ENCODE measurements at places on chromosomes 7 and 10.

- no peak for DNase-seq
These were observed 38.1 kb upstream of the GSDME start for GRCh38 chr7:24795407-24795767.

GRCh38 chr10:113095419-113096127, 145.5 kb downstream of the TCF7L2 start:
- no peak for DNase-seq

- no peak for DNase-seq
These were observed 34.0 kb downstream of the IMMP2L start for GRCh38 chr7:111528331-111528730.

DNA sequence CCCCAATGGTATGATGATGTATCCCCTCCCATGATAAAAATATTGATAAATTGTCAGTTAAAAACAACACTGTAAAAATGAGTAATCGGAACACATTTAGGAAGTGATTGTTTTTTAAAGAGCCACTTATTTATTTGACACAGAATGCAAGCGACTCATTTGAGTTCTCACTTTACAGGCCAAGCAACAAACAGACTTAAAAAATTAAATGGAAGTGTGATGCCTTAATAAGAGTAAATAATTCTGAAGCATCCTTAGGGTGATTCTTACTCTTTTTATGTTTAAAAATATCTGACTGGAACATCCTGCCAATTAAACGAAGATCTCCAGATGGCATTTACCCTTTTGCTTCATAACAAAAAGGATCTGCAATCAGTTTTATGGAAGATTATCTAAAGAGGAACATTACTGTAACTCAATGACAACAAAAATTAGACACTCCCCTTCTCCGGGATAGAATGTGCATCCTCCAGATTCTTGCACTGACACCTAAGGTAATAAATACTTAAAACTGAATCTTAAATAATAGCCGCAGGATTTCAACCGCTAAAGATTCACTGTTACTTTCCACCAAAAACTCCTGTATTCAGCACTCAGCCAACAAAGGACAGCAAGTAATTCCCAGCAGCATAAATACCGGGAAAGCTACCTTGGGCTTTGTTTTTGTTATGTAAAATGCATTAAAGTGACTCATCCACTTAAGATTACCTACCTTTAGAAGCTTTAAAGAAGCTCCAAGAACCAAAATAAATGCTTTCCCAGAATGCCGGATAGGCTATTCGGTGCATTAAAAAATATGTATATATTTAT, 1.7 kb downstream of the CACNA2D1 start:
- DNase-seq, result no peak

GRCh38 chr7:110548372-110548771, 542.6 kb upstream of the LRRN3 start:
- DNase-seq, result no peak

- no peak for DNase-seq
These were observed 7.7 kb downstream of the ACSM6 start for GRCh38 chr10:95201736-95202135.

- DNase-seq, result no peak
These were observed 25.2 kb downstream of the IMMP2L start for GRCh38 chr7:111537134-111537533.

DNA sequence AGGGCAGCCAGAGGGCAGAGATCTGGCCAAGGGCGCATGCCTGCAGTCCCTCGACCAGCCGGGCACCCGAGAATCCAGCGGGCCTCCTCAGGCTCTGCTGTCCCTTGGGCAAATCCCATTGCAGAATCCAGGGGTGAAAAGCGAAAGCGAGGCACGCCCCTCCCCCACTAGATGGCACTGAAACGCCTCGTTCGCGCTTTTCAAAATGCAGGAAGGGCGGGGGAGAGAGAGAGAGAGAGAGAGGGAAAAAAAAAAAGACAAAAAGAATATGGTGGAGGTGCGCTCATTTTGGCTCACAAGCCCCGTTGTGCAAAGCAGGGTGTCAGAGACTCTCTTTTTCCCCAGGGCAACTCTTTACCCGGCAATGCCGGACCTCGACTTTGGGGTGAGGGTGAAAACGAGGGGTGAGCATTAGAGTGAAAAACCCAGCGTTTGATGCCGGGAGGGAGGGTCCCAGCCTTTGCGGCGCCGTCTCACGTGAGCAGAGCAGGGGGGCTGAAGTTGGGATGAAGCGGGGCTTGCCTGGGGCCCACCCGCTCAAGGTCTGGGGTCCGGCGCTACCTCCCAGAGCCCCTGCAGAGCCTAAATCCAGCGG, 2.5 kb upstream of the TMEM178B start:
- DNase-seq, result no peak

- no peak for DNase-seq
These were observed 112.2 kb downstream of the CYTH3 start for GRCh38 chr7:6160191-6160623.

- DNase-seq, result no peak
These were observed 52.0 kb downstream of the FAS start for GRCh38 chr10:89042562-89042961.

DNA sequence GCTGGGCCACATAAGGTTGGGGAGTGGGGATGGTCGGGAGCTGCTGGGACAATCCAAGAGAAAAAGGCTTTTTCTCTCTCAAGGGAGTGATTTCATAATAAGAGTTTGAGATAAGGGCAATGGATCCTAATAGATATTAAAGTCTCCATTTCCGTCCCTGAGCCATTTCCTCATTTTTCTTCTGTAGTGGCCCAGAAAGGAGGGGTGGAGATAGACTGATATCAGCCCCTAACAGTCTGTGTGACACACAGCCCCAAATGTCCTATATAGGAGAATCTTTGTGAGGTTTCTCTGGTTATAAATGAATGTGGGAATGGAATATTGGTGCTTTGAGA, 35.2 kb downstream of the PRSS2 start:
- no peak for DNase-seq

DNA sequence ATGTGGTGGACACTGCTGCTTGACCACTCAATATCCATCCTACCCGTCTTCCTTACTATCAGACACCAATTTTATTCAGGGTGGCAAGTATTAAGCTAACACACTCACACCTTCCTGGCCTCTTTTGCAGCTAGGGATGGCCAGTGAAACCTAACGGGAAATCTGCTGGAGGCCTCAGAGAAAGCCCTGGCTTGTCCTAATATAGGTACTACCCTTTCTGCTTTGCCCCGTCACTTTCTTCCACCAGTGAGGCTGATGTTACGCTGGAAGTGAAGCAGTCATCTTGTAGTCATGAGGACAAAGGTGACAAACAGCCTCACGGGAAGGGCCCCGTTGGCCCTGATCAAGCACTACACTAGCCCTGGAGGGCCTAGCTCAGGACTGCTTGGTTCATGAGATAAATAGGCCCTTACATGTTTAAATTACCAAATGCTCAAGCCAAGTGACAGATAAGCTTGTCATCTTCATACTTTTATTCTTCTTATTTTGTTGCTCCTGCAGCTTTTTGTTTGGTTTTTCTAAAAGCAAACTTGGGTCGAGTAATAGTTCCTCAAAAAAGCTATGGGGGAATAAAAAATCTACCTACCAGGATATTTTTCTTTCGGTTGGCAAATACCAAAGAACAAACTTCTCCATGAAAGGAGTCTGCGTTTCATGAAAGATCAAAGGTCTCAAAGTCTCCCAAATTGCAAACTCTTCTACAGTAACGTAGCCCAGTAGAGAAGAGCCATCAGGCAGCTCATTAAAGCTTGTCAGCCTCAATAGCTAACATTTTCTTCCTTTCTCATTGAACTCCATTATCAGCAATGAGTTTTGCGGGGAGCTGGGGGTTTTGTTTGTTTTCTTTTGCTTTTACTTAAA, 17.5 kb downstream of the CREB3L2 start:
- no peak for DNase-seq

DNA sequence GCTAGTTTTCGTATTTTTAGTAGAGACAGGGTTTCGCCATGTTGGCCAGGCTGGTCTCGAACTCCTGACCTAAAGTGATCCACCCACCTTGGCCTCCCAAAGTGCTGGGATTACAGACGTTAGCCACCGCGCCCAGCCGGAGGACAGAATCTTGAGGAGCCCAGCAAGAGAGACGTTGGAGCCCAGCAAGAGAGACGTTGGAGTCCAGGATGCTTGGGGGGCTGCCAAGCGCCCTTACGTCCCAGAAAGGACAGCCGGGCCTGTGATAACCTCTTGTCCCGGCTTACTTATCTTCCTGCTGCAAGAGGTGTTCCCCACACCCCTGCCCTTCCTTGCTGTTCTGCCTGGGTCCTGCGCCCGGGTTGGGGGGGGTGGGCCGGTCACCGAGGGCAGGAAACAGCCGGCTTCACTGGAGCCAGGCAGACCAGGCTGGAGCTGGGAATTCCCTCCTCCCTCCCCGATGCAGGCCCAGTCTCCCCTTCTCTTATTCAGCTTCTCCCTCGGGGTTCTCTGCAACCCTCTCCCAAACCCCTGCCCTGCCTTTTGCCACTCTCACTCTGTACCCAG, 1.9 kb upstream of the EPHB4 start:
- DNase-seq, result no peak

GRCh38 chr10:129888784-129889616, 75.1 kb downstream of the EBF3 start:
- no peak for DNase-seq

GRCh38 chr7:113267885-113268284, 149.5 kb upstream of the SMIM30 start:
- no peak for DNase-seq

- no peak for DNase-seq
These were observed 111.5 kb downstream of the PLXNA4 start for GRCh38 chr7:132464740-132465139.

DNA sequence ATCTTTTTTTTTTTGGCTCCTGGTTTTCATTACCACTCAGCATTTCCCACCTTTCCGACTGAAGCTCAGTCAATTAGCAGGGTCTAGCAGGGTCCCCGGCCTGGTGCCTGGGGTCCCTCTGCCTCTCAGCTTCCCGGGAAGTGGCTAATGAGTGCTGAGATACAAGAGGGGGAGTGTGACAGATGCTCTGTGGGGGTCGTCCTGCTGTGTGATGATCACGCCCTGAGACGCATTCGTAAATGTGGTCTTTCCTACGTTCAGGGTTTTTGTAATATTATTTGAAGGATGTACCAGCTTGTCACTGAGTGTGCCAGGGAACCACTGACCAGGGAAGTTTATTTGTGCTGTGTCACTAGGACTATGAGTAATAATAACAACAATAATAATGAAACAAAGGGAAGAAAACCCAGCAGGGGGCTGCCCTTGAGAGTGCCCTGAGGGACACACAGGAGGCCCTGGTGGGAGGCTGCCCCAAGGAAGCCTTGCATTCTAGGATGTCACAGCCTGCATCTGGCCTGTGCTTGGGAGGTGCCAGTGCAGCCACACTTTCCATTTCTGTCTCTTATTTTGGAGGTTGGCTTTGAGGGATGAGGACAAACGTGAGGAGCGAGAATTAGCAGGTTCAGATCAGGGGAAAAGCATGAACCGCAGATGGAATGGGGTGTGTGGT, 337.8 kb downstream of the ADARB2 start:
- DNase-seq, result no peak

DNA sequence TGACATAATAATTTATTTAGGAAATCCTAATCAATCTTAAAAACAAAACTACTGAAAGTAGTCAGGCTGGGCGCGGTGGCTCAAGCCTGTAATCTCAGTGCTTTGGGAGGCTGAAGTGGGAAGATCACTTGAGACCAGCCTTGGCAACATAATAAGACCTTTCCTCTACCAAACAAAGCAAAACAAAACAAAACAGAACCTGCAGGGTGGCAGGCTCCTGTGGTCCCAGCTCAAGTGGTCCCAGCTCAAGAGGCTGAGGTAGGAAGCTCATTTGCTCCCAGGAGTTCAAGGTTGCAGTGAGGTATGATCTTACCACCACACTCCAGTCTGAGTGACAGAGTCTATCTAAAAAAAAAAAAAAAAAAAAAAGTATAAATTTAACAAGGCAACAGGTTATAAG, 748.0 kb downstream of the CNTNAP2 start:
- no peak for DNase-seq

DNA sequence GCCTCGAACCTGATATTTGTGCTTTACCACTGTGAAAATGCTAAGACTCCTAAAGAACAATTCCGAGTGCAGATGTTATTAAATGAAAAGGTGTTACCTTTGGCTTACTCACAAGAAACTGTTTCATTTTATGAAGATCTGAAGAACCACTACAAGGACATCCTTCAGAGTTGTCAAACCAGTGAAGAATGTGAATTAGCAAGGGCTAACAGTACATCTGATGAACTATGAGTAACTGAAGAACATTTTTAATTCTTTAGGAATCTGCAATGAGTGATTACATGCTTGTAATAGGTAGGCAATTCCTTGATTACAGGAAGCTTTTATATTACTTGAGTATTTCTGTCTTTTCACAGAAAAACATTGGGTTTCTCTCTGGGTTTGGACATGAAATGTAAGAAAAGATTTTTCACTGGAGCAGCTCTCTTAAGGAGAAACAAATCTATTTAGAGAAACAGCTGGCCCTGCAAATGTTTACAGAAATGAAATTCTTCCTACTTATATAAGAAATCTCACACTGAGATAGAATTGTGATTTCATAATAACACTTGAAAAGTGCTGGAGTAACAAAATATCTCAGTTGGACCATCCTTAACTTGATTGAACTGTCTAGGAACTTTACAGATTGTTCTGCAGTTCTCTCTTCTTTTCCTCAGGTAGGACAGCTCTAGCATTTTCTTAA, 47.7 kb downstream of the MINPP1 start:
- DNase-seq, result no peak

GRCh38 chr7:129782818-129783583, 169.8 kb downstream of the UBE2H start:
- no peak for DNase-seq

DNA sequence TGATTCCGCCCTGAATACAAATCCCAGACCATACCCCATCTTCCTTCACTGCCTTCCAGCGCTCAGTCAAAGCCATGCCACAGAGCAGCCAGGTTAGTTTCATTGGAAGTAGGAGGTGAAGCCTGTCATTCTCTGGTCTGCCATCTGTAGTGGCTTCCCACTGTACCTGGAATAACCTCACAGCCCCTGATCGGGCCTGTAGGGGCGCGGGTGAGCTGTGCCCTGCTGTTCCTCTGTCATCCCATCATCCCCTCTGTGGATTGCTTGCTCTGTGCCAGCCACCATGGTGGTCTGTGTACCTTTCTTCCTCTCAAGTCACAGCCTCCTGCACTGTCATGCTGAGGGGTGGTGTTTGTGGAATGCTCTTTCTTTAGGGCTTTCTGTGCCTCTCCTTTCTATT, 155.1 kb downstream of the ZNF22 start:
- DNase-seq, result no peak

DNA sequence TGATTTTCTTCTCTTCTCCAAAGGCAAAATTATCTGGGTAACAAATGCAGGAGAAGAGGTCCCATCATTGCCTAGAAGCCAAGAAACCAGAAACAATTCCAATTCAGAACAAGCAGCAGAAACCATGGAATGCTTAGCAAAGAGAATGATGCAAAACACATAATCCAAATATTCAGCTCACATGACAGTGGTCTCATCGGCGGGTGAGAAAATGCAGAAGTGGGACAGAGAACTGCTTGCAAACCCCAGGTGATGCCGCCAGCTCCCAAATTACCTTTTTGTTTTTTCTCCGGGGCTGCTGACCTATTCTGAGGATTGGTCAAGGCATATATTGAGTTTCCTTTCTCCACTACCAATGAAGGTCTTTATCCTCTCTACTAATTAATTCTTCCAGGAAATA, 99.7 kb downstream of the ZNF22 start:
- no peak for DNase-seq

GRCh38 chr10:18059826-18060559, 80.2 kb upstream of the CACNB2 start:
- no peak for DNase-seq
